ENCODE measurements at places on chromosomes 2 and 18. TPM values are rescaled to one million over a fixed set of nuclear protein-coding genes. Genes with fewer than 3 reads are reported as not detected.

The TACR1 gene
- 2.1 TPM for polyA plus RNA-seq

The EGR4 gene
- polyA plus RNA-seq = not detected

The COL3A1 gene
- polyA plus RNA-seq = 1,230 TPM

The CYTIP gene
- polyA plus RNA-seq = 1.2 TPM

The APCDD1 gene
- 94.4 TPM for polyA plus RNA-seq

The CRYGD gene
- 0.26 TPM for polyA plus RNA-seq

The MDH1B gene
- 11.8 TPM for polyA plus RNA-seq

- no peak for DNase-seq
Observed at GRCh38 chr2:9327873-9328352, 95.4 kb downstream of the ITGB1BP1 start.

- DNase-seq = no peak
Observed at GRCh38 chr2:27204566-27204965, 7.3 kb upstream of the ATRAID start.

GRCh38 chr18:76350134-76351025 is 144.7 kb downstream of the ZNF516 start:
- no peak for DNase-seq

DNA sequence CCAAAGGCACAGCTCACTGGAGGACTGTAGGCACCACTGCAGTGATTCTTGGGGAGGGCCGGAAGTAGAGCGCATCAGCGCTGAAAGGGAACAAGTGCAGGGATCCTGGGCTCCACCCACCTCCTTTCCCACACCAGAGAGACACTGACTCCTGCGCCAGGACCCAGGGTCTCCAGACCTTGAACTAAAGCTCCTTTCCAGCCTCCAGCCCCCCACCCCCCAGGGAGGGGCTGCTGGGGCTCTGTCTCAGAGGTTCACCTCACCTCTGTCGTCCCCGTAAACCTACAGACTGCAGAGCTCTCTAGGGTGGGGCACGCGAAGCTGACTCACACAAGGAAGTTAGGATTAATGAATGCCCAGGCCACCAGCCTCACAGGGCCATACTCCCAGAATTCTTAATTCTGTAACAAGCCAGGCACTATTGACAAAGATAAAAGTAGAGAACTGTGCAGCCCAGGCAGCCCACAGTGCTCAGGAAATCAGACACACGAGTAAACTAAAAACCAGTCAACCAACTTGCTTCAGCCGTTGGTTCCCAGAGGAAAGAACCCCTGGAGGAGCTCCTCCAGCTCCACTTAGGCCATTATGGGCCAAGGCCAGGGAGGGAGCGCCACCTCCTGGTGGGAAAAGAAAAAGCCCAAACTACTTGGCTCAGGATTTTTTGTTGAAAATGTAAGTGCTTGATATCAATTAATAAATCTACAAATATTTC is 45.1 kb upstream of the ACAA2 start:
- DNase-seq = peak; percentile 71
